DMS 273 treated with DMSO at 0.1 percent for 48 hours (cell line): ENCODE measurements at places on chromosomes 4 and X.
A peak's percentile ranks its signal among the peaks of the same experiment; 100 is the strongest.

GRCh38 chr4:154626793-154627484 lies 14.5 kb upstream of the FGG start:
- no peak for DNase-seq

DNA sequence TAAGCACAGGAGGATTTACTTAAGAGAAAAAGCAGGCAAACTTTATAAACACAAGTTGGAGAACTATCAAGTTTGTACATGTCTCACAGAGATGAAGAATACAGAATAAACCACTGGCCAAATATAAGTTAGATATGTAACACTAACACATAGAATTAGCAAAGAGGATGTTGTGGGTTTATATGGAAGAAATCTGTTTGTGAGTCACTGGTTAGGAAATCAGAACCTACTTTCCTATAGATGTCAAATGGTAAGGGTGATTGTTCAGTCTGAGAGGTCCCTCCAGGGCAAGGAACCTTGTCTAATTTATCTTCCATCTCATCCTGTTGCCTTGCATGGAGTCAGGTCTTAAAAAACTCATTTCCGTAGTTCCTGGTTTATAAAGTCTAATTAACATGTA lies 14.8 kb upstream of the ART3 start:
- DNase-seq, result no peak

DNA sequence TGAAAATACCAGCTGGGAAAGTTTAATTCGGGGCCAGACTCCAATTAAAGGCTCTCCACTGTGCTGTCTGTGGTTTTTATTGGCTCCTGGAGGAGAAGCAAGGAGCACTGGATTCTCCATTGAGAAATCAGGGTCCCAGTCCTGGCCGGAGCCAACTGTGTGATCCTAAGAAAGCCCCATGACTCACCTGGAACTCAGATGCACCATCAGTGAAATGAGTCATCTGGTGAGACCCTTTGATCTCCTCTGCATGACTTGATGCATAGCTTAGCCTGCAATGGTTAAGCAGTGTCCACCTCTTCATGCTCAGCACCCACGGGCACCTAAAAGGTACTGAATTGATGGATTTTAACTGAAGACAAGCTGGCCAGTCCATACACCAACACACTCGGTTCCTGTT lies 119.2 kb upstream of the VCX3B start:
- DNase-seq, result no peak

- DNase-seq, result no peak
Observed at GRCh38 chr4:15526924-15527592, 57.4 kb downstream of the CC2D2A start.

DNA sequence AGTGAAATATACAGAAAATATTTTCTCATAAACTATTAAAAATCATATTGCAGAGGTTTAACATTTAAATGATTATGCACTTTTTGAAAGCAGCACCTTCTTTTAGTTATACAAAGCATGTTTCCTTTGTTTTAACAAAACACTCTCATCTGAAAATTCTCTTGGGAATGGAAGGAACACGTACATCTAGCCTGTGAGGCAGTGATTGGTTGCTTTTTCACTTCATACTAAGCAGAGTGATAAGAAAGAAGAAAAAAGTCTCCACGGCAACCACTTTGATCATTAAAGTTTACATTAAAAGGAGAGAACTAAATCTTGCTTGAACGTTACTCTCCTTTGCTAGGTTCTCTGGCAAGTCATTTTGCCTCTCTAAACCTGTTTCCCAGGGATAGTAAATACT lies 41.7 kb upstream of the H2AZ1 start:
- DNase-seq, result no peak

DNA sequence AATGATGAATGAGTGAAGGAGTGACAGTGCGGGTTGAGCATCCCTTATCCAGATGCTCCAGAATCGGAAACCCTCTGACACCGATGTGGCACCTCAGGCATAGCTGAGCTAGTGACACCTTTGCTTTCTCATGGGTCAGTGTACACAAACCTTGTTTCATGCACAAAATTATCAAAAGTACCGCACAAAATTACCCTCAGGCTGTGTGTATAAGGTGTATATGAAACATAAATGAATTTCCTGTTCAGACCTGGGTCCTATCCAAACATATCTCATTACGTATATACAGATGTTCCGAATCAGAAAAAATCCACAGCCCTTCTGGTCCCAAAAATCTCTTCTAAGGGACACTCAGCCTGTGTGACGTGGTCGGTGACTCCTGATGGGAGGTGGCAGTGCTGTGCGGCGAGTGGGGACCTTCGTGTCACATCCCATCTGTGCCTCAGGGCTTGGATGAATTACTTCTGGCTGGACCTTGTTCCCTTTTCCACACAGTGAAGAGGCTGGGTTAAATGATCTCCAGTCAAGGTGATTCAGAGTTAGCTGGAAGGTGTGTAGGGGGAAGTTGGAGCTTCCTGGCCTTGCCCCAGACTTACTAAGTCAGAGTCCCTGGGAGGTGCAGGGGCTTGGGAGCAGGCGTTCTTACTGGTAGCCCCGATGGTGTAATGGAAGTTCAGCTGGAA lies 18.8 kb downstream of the RGS12 start:
- DNase-seq, result no peak

DNA sequence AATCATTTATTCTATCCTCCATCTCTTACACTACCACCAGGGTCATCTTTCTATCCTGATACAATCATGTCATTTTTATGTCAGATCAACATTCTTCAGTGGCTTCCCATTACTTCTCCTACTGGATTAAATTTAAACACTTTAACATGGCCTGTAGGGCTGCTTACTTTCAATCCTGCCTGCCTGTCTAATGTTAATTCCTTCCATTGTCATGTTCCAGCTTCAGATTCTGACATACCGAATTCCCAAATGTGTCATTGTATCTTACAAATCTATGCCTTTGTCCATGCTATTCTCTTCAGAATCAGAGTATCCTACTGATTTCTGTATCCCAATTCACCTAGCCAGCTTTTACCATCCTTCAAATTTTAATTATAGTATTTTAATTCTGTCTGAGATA lies 49.9 kb upstream of the FHDC1 start:
- no peak for DNase-seq

GRCh38 chr4:7800410-7800809 lies 139.3 kb downstream of the AFAP1 start:
- DNase-seq, result no peak

GRCh38 chr4:87120411-87121162 lies 99.8 kb downstream of the KLHL8 start:
- peak; percentile 10 for DNase-seq

DNA sequence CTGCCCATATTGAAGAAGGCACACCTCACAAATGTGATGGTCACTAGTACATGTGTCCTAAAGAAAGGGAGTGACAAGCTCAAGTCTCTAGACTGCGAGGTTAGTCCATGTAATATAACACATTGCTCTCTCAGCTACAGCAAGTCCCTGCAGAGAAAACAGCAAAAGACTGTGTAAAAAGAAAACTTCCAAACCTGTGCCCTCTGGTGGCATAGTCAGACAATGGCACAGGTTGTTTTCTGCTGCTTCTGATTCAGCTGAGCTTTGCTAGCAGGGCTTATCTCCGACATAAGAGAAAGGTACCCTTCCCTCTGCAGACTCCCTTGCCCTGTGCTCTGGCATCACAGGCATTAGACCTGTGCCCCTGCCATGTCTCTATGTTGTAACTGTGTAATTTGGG lies 1.4 kb upstream of the SERPINA7 start:
- no peak for DNase-seq

- no peak for DNase-seq
Observed at GRCh38 chr4:48275247-48275646, 5.6 kb upstream of the TEC start.

DNA sequence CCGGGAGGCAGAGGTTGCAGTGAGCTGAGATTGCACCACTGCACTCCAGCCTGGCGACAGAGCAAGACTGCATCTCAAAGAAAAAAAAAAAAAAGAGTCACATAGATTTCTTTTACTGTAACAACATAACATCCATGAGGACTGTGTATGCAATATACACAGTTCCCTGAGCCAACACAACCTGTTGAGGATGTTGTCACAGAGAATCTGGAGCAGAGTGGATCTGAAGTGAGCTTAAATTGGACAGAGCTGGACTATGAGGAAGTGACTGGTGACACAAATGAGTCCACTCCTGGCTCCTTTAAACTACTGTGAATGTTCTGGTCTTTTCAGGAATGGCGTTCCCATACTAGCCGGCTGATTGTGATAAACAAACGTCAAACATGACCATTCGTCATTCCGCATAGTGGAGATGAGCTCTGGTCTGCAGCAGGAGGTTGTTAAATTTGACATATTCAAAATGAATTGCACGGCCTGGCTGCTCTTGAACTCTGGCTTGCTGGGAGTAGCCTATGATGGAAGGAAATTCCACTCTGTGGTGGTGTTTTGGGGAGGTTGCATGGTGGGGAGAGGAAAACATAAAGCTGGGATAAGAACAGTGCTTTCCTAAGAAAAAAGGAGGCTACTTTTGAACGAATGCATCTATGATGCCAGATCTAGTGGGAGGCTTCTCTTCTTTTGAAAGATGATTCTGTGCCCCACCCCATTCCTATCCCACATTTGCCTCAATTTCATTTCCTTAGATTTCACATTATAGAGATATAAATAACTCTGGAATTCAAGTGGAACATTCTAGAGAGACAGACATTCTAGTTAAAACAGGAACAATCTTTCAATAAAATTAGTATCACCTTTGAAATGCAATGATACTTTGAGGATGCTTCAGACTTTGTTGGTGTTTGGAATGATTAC lies 149.5 kb downstream of the SHROOM3 start:
- no peak for DNase-seq

DNA sequence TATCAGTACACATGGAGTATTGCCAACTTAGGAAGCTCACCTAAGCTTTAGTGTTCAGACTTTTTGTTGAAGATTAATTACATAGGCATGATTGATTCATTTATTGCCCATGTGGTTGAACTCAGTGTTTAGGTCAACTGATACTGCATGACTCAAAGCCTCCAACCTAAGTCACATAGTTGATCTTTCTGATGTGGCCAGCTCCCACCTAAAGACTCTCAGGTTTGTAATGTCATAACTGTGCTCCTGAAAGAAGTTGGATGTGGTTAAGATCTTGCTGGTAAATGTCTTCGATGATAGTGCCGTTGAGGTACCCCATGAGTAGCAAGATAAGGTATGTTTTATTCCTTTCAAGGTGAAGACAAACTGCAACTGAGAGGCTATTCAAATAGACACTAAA lies 192.5 kb downstream of the EDA start:
- DNase-seq, result no peak

DNA sequence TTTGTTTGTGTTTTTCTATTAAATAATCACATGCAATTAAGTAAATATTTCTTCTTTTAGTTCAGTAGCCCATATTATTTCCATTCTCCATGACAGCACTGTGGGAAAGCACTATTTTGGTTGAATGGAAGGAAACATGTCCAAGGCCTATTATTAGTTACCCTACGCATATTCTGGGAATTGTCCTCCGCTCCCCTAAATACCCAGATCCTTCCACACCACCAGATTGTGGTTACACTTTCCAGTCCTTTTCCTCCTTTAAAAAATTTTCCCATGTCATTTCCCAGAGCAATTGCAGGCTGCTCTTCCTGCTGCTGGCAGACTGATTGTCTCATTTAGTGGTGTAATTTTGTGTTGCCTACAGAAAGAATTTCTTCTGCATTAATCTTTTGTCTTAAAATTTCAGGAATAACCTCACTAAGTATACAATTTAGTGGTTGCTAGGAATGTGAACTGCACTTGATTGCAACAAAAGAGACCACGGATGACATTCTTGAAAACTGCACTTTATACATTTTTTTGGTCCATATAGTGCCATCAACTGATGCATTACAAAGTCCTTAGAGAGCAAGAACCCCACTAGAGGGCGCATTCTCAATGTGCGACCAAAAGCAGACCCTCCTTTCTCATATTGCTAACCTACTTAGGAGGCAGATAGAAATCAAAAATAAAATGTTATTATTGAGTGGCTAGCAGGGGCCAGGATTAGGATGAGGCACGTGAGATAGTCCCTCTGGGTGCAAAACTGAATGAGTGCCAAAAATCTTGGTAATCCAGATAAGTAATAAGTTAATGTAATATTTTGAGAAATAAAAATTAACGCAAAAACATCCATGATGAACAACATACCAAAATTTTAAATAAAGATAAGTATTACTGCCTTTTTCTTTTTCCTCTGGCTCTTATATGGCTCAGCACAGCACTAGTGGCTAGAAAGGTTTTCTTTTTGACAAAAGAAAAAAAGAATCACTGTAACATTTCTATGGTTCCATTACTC lies 98.8 kb upstream of the IQCM start:
- DNase-seq, result peak; percentile 3

DNA sequence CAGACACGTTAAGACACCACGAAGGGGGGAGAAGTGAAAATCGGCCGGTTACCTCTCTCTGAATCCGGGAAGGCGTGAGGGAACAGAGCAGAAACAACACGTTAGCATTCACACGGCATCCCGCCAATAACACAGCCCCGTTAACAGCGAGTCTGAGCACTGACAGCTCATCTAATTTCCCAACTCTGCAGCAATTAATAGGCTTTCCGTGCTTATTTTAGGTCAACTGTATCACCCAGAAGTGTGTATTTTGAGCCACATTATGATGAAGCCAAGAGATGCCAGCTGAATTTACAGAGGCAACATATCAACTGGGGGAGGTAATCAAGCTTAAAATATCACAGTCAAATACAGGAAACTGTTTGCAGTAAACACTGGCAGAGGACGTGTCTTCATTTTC lies 92.6 kb downstream of the NSUN7 start:
- no peak for DNase-seq

- DNase-seq, result no peak
Observed at GRCh38 chr4:56215141-56215783, 172.0 kb downstream of the AASDH start.

DNA sequence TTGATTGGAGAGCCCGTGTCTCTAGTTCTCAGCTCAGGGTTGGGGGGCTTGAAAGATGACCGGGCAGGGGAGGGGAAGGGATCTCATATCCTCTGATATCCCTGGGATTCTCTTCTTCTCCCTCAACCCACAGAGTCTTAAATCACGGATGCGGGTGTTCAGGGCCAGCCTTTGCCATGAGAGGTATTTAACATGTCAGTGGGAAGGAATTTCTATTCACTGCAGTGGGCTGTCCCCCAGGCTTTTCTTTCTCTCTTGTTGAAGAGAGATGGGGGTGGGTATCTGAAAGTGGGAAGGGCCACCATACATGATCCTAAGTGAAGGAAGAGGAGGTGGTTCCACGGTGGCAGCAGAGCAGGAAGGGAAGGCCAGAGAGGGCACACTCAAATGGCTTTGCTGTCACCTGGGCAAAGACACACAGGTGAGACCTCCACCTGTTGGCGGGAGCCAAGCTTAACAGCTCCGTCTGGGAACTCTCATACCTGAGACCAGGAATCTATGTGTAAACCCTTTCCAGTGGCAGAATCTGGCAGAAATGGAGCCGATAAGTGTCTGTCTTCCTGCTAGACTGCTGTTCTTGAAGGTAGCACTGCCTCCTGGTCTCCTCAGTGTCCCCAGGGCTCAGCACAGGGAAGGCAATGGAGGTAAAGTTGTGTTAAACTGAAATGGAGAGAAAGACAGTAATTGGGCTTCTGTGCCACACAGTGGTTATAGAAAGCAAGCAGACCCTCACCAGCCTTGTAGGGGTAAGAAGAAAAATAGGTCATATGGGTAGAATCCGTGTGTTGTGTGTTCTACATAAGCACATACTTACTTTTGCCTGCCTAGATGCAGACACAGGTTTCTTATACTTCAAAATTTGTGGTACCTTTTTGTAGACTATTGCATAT lies 49.4 kb downstream of the RHOH start:
- no peak for DNase-seq
